NCI-H2029 (cell line): ENCODE measurements at places on chromosomes 1 and 21.

GRCh38 chr1:12345350-12346217 lies 115.8 kb downstream of the VPS13D start:
- DNase-seq = no peak

DNA sequence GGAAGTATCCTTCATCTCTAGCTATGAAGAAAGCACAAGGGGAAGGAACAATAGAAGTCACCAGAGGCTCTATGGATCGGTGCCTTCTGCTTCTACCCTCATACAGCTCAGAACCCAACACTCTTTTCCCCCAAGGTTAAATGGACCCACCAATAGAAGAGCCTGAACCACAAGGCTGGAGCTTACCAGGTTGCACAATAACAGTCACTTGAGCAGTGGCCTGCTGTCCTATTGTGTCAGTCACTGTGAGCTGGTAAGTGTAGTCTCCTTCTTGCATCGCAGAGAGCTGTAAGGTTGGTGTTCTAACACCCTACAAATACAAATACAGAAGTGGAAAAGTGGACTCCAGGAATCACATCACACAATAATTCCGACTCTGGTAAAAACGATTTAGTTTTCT lies 103.0 kb downstream of the KIAA0319L start:
- no peak for DNase-seq

DNA sequence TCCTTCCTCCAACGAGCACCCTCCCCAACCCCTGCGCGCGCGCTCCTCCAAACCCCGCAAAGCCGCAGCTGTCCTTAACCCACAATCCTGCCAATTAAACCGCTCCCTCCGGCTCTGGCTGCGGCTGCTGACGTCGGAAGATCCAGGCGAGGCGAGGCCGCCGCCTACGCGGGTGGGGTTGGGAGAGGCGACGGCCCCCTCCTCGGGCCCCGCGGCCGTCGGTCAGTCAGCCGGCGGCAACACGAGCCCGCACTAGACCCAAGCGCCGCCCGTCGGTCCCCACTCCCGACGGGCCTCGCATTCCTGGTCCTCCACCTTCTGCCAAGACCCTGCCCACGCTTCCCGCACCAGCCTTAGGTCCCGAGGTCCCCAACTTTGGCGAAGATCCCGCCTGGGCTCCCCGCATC lies 75.4 kb downstream of the VWA5B1 start:
- DNase-seq = no peak

DNA sequence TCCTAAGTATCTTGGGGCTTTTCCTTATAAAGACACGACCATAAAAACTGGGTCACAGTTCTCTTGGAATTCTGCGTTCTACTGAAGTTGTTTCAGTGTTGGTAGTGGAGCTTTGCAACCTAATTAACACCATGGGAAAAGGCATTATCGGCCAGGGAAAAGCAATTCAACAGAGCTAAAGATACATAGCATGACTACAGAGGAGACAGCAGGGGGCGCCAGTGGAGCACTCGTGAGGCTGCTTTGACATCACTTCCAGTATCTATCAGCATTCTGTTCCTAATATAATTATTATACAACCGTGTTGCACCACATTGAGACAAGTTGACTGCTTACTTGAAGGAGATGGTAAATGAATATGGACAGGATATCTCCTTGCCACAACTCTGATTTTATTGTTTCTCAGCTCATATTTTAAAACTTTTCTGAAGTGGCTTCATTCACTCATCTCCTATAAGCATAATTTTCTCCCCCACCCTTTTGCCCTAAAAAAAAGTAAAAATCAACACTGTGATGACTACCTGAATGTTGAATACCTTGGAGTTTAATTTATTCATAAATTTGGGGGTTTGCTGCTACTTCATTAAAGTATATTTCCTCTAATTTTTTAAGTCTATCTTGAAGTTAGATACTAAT lies 39.4 kb downstream of the ZP4 start:
- DNase-seq = peak; percentile 1

DNA sequence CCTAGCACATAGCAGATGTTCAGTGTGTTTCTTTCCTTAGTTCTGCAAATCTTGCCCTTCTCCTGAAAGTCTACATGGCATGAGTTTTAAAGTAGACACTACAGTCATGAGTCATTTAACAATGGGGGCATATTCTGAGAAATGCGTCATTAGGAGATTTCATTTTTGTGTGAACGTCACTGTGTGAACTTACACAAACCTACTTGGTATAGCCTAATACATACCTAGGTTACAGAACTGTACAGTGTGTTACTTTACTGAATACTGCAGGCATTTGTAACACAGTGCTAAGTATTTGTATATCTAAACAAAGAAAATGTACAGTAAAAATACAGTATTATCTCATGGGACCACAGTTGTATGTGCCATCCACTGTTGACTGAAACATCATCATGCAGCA lies 10.0 kb downstream of the TTF2 start:
- no peak for DNase-seq

- DNase-seq = peak; percentile 75
Observed at GRCh38 chr1:12356004-12356890, 126.4 kb downstream of the VPS13D start.

DNA sequence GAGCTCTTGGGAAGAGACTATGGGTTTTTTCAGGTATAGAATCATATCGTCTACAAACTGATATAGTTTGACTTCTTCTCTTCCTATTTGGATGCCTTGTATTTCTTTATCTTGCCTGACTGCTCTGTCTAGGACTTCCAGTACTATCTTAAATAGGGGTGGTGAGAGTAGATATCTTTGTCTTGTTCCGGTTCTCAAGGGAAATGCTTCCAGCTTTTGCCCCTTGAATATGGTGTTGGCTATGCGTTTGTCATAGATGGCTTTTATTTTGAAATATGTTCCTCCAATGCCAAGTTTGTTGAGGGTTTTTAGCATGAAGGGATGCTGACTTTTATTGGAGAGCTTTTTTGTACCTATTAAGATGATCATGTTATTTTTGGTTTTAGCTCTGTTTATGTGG lies 170.3 kb downstream of the PTGER3 start:
- no peak for DNase-seq

- no peak for DNase-seq
Observed at GRCh38 chr21:31107871-31108270, 69.6 kb upstream of the KRTAP19-8 start.

DNA sequence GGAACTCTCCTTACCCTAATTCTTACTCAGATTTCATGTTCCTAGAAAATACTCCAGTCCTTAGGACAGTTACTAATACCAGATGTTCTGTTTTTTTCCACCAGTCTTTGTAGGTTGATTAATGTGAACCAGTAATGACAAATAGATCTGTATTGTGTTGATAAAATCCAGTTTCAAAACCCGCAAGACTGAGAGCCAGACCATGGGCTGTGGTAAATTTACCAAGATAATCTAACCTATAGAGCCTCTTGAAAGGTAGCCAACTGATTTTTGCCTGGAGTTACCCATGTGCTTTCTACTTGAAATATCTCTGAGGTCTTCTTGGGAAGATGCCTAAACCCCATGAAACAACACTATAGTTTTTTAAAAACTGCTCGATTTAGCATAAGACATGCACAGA lies 46.5 kb upstream of the CDC7 start:
- no peak for DNase-seq

- DNase-seq = no peak
Observed at GRCh38 chr1:206608108-206608698, 4.1 kb downstream of the EIF2D start.

DNA sequence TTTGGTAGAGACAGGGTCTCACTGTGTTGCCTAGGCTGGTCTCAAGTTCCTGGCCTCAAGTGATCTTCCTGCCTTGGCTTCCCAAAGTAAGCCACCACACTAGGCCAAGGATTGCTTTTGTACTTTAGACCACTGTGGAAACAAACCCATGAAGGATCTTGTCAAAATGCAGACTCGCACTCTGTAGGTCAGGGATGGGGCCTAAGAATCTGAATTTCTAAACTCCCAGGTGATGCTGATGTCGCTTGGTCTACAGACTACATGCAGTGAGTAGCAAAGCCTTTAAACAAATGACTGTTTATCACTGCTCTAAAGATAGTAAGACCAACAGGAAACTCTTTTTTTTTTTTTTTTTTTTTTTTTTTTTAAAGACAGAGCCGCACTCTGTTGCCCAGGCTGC lies 54.1 kb upstream of the MUTYH start:
- DNase-seq = no peak

DNA sequence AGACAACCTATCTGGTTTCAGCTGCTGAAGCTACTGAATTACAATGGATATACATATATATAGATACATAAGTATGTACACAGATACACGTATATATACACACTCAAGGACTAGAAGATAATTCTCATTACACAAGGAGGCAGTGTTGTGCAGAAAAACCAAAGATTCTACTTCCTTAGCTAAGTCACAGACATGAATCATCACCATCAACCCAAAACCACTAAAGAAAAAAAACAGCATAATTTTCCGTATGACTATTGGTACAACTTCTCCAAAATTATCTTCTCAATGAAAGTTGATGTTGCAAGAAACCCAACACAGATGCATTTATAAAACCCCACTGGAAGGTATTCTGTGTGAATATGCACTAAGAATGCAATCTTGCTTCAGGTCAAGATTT lies 36.8 kb upstream of the RPF1 start:
- DNase-seq = no peak

- DNase-seq = no peak
Observed at GRCh38 chr1:76218888-76219287, 144.3 kb downstream of the ST6GALNAC3 start.

- no peak for DNase-seq
Observed at GRCh38 chr1:56995414-56996100, 29.7 kb upstream of the C8B start.

DNA sequence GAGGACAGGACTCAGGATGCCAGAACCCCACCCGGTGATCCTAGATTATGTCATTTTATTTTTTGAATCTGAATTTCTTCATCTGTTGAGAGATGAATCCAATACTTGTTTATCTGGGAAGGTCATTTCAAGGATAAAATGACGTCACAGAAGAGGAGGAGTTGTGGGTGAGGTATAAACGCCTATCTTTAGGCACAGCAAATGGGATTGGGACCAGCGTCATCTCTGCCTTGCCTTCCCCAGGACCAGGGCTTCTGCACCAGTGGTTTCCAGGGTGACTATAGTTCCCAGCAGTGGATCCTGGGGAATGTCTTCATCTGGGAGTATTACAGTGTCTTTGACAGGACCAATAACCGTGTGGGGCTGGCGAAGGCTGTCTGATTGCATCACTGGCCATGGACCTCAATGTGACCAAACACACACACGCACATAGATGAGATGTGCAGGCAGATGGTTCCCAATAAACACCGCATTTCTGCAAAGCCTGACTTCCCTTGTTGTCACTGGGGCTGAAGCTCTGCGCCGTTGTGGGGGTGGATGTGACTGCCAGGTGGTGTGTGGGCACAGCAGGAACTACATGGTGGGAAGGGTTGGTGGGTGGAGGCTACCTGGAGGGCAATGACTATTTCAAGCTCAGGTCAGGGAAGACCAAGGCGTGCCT lies 28.1 kb downstream of the KCNA10 start:
- DNase-seq = no peak

- peak; percentile 95 for DNase-seq
Observed at GRCh38 chr1:40849801-40850592, 12.2 kb downstream of the CITED4 start.

GRCh38 chr1:59163268-59164092 lies 133.4 kb upstream of the FGGY start:
- no peak for DNase-seq

GRCh38 chr1:243731301-243731891 lies 118.6 kb downstream of the AKT3 start:
- peak; percentile 78 for DNase-seq

DNA sequence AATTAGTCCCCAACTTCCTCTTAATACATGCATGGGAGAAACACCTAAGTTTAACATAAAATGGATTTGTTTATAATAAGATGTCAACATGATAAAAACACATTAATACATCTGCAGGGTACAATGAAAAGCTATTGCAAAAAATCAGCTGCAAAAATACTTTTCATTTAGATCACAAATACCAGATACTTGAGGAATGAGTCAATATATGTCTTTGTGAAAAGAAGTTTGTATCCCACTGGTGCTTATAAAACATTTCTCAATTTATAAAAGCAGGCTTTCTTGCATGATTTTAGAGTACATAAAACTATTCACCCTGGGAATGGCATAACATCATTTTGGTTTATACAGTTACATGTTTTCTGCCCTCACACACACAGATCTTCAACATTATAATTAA lies 18.6 kb upstream of the PRKAA2 start:
- no peak for DNase-seq
